ENCODE measurements at places on chromosomes 11 and 22. TPM values are rescaled to one million over a fixed set of nuclear protein-coding genes. Genes with fewer than 3 reads are reported as not detected.

- peak; percentile 47 for DNase-seq
These were observed 10.6 kb upstream of the CDC42EP1 start for GRCh38 chr22:37549704-37550059.

DNA sequence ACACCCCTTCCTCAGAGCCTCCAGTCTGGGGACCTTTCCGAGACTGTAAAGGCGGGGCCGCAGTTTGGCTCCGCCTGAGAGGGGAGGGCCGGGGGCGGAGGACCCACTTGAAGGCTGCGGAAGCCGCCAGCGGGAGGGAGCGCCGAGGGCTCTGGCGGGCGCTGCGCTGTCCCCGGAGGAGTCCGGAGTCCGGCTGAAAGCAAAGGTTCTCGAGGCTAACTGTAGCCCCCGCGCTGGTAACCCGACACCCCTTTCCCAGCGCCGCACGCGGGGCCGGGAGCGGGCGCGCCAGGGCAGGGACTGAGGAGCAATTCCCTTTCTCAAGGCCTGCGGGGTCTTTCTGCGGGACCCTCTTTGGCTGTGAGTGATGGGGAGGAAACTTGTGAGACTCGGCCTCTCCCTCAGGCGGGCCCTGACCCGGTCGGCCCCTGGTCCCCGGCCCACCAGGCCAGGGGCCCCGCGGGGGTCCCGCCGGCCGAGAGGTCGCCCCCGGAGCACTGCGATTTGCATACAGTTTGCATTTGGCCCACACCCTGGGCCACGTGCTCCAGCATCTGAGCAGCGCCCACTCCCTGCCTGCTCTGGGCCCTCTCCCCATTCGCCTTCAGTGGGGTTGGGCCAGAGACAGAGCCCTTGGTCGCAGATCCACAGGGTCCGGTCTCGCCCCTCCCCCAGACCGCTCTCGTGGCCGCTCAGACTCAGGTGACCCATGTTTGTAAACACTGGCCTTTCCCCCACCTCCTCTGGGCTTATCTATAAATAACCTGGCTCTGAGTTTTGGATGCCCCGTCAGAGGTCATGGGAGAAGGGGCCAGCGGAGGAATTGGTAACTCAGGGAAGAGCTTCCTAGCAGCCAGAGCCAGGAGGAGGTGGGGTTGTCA lies 519 bp upstream of the ART5 start:
- peak; percentile 64 for DNase-seq

GRCh38 chr22:22752556-22753477 lies 108.4 kb downstream of the GGTLC2 start:
- DNase-seq: peak; percentile 69

The PRR33 gene
- not detected for total RNA-seq

All from fibroblast of villous mesenchyme (primary cell).